Left lung (tissue), 14 donors: ENCODE measurements at places on chromosomes 7 and 10. TPM values are rescaled to one million over a fixed set of nuclear protein-coding genes. Genes with fewer than 3 reads are reported as not detected.

Gene CD36
- 253 TPM for total RNA-seq

DNA sequence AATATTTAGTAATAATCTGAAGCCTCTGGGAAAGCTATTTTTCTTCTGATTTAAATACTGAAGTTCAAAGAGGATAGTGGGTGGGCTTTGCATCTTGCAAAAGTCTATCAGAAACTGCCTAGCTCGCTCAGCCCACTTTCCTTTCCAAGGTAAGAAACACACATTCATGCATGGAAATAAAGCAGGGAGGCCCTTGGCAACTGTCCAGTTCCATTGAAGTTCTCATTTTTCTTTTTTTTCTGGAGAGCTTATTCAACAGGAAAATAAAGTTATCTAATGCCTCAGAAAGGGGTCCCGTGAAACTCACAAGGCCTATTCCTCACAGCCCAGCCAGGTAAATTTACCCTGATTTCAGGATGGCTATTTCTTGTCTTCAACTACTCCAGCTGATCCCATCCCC is 654.9 kb downstream of the KCNMA1 start:
- no peak overlapping the region for H3K4me3 ChIP-seq
- no peaks in the 10 kb centered on the region for H3K4me1 ChIP-seq
- no peaks in the 10 kb centered on the region for H3K36me3 ChIP-seq
- no peaks in the 10 kb centered on the region for H3K27me3 ChIP-seq

DNA sequence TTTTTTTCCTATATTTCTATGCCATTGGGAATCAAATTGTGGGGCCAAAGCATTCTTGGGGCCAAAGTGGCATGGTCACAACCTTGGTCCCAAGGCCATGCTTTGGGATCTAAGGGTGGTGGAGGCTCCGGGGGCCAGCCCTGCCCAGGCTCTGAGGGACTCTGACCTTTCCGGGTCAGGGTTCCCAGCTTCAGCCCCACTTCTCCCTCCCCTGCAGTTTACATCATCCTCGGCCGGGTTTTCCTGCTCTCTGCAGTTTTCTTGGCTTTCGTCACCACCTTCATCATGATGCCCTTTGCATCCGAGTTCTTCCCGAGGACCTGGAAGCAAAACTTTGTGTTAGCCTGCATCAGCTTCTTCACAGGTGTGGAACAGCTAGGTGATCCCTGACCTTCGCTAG is 8.5 kb downstream of the TMEM225B start:
- no peaks in the 10 kb centered on the region for H3K4me1 ChIP-seq
- H3K4me3 ChIP-seq, result no peak overlapping the region
- no peak overlapping the region for H3K27ac ChIP-seq
- no peaks in the 10 kb centered on the region for H3K27me3 ChIP-seq

- no peak overlapping the region for H3K27ac ChIP-seq
- no peak for DNase-seq
- H3K4me3 ChIP-seq, result no peak overlapping the region
- no peaks in the 10 kb centered on the region for H3K4me1 ChIP-seq
- H3K27me3 ChIP-seq, result no peaks in the 10 kb centered on the region
- no peaks in the 10 kb centered on the region for H3K36me3 ChIP-seq
These were observed 92.5 kb upstream of the LRGUK start for GRCh38 chr7:134034652-134035051.

Gene GARIN1A
- 3.4 TPM for total RNA-seq

Gene INSYN2A
- total RNA-seq, result 0.82 TPM

- H3K36me3 ChIP-seq, result no peaks in the 10 kb centered on the region
- H3K4me1 ChIP-seq, result no peaks in the 10 kb centered on the region
These were observed 436.8 kb downstream of the RPS24 start for GRCh38 chr10:78470267-78471103.

DNA sequence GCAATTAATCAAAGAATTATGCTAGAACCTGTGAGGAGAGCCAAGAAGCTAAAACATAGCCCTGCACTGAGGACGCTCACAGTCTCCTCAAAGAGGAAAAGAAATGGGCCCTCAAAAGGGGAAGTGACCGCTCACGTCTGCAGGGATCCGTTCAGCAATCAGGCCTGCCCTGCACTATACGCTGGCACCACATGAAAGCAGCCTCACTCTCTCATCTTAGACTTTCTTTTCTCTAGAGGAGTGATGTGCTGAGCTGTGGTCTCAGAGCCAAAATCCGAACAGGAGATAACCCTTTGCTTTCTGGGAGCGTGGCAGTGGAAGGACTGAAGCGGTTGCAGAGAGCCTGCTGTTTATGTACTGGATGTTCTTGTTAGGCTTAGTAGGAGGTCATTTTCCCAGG is 6.3 kb upstream of the IL2RA start:
- H3K27ac ChIP-seq, result no peak overlapping the region
- no peak for DNase-seq
- H3K27me3 ChIP-seq, result no peaks in the 10 kb centered on the region
- no peak overlapping the region for H3K4me3 ChIP-seq

DNA sequence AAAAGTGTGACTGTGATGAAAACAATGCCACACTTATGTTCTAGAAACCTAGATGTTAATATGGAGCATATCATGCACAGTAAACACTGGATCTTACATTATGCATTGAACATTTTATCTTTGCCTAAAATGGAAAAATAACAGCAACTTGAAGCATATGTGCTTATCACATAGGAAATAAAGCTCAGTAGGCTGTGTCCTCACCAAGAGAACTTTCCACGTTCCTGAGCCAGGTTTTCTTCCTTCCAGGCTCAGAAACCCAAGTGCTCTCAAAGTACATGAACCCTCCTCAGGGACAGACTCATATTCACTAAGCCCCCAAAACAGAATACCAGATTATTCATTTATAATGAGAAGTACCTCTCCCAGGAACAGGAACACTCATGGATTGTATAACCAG is 79.4 kb upstream of the PRKAR2B start:
- no peak overlapping the region for H3K27ac ChIP-seq
- no peak overlapping the region for H3K4me3 ChIP-seq
- no peak for DNase-seq
- H3K36me3 ChIP-seq, result no peaks in the 10 kb centered on the region

DNA sequence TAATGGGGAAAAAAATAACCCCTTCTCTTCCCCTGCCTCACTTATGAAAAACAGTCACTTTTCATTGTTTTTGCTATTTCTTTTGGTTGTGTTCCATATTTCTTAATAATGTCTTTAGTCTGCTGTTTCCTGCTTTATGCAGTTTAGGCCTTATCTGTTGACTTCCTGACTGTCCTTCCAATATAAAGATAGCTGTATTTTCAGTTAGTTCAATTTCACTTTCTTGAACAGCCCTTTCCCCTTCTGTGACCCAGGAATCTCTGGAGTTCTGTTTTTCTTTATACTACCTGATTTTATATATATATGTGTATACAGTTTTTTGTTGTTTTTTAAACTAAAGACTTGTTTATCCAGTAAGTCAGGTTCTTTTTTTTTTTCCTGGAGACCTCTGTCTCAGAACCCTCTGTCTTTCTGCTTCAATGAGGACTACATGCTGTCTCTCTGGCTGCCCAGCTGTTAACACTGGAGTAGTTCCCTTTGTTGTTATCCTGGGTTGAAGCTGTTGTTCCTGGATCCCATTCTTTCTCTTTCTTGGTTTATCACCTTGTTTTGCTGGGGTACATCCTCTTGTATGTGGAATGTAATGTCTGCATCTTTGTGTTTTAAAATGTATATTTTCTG is 87.2 kb downstream of the GSDME start:
- H3K27me3 ChIP-seq, result no peaks in the 10 kb centered on the region
- DNase-seq, result no peak
- no peaks in the 10 kb centered on the region for H3K4me1 ChIP-seq
- no peaks in the 10 kb centered on the region for H3K36me3 ChIP-seq
- no peak overlapping the region for H3K27ac ChIP-seq

Gene OPN4
- total RNA-seq, result not detected

Gene ZNF248
- total RNA-seq, result 12.0 TPM

Gene SP4
- total RNA-seq, result 4.3 TPM

DNA sequence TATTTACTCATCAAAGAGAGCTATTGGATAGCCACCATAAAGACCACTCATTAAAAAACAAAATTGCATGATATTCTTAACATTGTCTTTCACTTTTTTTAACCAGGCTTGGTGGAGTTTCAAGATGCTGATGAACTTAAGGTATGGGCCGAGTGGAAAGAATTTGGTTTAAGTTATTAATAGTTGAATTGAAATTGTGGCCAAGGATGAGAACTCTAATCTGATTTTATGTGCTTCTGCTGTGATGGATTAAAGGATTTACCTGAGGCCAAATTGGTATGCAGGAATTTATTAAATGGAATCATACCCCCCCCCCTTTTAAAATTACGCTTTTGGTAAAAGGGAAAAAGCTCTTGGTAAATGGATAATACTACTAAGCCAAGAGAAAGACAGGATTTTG is 33.8 kb upstream of the TOMM7 start:
- H3K4me3 ChIP-seq, result no peak overlapping the region
- H3K4me1 ChIP-seq, result peaks cover 38% of the 10 kb centered on the region
- no peaks in the 10 kb centered on the region for H3K27me3 ChIP-seq
- no peak for DNase-seq
